Kidney (tissue), 22 donors: ENCODE measurements at places on chromosomes 13 and 19.

GRCh38 chr13:78841358-78841963 lies 182.5 kb upstream of the OBI1 start:
- no peak for DNase-seq

DNA sequence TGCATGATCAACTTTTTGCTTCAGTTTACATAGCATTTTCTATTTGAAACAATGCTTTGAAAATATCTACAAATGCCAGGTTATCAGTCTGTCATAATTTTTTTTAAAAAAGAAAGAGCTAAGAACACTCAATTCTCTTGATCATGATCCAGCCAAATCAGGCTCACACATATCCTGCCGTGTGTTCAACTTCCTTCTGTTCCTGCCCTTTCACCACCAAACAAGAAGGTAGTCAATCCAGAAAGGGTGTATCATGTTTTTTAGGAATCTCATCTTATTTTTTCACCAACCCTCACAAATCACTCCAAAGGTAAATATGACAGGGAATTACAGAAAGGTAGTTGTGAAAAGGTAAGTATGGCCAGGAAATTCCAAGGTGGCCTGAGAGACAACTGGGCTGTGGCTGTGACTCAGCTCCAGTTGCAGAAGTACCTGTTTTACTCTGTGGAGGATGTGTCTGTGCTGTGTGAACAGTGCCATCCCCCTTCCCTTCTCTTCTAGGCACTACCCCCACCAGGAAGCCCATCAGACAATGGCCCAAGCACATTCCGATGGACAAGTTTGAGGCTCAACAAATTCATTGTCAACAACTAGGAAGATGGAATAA lies 138.8 kb upstream of the GJB6 start:
- DNase-seq: no peak

GRCh38 chr19:35206855-35207254 lies 21.7 kb downstream of the FAM187B start:
- no peak for DNase-seq

- DNase-seq: no peak
These were observed 99.3 kb upstream of the GJB6 start for GRCh38 chr13:20331419-20331818.

DNA sequence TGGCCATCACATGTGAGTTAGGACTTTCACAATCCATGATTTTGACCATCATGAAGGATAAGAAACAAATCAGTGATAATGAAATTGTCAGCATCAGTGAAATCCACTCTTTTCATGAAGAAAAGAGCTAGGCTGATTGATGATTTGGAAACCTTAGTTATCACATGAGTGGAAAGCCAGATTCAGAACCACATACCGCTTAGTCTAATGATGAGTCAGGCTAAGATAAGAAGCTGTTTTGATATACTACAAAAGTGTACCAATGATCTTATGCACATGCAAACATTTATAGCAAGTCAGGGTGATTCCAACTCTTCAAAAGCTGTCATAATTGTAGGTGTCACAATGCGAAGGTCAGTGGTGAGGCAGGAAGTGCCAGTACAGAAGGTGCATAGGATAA lies 519.3 kb downstream of the GPC6 start:
- no peak for DNase-seq

- no peak for DNase-seq
These were observed 70.8 kb upstream of the GPR12 start for GRCh38 chr13:26831336-26831908.

GRCh38 chr13:20288561-20288960 lies 56.4 kb upstream of the GJB6 start:
- DNase-seq: no peak

GRCh38 chr13:40518481-40518882 lies 148.0 kb downstream of the FOXO1 start:
- DNase-seq: no peak

- no peak for DNase-seq
These were observed 146.0 kb downstream of the OXGR1 start for GRCh38 chr13:96848286-96848685.

- DNase-seq: no peak
These were observed 413.7 kb downstream of the DCT start for GRCh38 chr13:94065741-94066140.

- no peak for DNase-seq
These were observed 145.2 kb upstream of the KLHL1 start for GRCh38 chr13:70253411-70253810.

GRCh38 chr19:8056533-8056932 lies 4.0 kb downstream of the CCL25 start:
- no peak for DNase-seq

DNA sequence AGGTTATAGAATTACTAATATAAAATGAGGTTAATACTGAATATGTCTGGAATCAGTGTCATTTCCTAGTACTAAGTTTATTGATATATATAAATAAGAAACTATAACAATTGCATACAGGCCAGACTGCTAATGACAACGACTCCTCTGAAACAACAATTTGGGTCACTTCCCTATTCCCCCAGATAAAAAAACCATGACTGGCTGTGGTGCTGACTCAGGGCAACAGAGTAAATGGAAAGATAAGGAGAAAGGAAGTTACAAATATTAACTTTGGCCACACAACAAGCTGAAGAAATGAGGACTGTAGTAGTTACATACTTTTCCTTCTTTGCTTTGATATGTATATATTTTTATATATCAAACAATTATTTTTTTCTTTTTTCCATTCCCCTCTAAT lies 263.7 kb upstream of the PCDH9 start:
- no peak for DNase-seq

GRCh38 chr13:28540612-28541011 lies 45.7 kb upstream of the FLT1 start:
- no peak for DNase-seq

DNA sequence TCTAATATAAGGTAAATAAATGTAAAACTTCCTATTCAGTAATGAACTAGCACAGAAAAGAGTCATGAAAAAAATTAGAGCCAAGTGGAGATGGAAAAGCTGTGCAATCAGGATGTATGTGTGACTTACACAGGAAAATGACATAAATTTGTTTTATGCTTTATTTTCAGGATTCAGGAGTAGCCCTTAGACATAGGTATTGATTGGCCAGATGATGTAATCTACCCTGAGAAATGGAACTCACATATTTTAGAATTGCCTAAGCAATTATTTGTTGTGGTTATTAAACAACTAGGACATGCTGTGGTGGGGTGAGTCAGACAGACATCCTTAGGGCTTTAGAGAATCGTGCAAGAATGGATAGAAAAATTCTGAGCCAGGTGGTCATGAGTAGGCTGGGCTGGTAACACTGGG lies 110.6 kb downstream of the PCDH9 start:
- no peak for DNase-seq

- DNase-seq: no peak
These were observed 855.6 kb downstream of the EFNB2 start for GRCh38 chr13:105679838-105680237.

DNA sequence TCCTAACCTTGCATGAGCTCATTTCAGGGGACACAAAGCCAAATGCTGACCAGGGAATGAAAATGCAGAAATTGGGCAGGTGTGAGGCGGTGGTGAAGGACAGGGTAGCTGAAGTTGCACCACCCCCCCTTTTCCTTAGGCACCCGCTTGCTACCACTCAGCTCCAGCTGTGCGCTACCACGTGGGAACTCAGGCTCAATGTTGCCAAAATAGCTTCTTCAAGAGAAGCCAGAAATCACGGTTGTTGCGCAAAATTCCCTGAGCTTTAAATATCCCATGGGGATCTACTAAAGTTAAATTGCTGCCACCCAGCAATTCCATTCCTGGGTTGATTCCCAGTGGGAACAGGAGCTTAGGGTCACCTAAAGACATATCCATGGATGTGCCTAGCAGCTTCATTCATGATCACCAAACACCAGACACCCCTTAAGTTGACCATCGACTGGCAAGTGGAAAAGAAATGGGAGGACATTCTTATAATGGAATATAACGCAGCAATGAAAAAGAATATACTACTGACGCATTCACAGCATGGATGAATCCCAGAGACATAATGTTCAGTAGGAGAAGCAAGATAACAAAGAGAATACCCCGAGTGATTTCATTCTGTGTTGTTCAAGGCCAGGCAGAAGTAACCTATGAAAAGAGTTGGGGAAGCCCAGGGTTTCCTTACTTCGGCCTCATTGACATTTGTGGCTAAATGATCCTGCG lies 12.8 kb upstream of the ADGRL1 start:
- DNase-seq: no peak

DNA sequence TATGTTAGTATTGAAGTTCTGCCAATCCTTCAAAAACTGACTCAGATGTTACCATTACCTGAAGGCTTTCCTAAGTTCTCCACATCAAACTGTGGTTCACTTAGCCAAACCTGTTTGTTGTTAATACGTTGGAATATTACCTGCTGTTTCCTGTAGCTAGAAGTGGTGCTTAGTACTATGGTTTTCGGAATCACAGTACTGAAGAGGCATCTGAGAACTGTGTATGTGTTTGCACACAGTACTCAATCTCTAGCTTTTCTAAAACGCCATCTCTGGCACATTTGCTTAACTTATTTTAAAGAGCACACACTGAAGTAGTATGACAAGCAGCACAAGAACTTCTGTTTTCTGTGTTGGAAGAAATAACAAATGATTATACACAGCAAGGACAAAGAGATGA lies 248.2 kb downstream of the SHISA2 start:
- DNase-seq: no peak

DNA sequence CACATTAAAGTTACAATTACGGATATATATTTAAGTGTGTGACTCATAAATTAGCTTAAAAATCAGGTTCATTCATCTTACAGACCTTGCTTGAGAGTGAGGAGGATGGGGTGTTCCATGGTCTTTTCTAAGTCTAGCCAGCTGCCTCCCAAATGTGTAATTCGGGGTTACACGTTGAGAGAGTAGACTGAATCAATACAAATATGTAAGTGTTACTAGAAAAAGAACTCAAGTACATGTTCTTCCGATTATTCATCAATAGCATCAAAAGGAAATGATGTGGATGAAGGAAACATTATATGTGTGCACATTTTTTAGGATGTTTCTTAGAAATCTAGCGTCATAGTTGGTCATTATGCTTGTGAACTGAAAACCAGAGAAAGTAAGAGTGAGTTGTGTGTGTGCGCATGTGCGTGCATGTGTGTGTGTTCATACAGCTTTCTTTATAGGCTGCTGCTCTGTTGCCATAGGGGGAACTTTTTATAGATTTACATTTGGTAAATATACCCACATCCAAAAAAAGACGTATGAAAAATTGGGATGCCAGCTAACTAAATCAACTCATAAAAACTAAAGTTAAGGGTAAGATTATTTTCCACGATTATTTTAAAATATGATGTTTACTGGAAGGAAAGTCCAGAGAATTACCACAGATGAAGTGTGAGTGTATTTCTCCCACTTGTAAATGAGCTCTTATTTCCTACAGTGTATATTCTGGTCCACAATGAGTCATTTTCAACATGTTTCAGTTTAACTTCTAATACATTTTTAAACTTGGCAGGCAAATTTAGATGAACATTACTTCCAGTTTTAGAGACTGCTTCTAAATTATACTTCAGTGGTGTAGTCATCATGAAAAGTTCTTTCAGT lies 82.4 kb downstream of the PIBF1 start:
- DNase-seq: no peak

GRCh38 chr13:101755228-101755887 lies 302.9 kb downstream of the ITGBL1 start:
- no peak for DNase-seq

DNA sequence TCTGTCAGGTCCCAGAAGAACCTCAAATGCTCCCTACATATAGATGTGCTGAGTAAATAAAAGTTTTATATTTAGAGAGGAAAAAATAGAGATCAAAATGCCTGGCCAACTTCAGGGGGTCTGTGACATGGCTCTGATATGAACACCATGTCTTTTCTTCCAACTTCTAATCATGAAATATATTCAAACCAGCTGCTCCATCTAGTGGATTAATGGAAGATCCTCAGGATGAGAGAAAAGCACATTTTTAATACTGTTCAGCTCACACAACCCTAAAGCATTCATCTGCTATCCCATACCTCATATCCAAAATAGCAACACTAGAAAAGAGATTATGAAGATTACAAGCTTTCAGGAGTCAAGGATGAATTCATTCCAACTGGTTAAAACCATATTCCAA lies 56.0 kb upstream of the DOCK9 start:
- no peak for DNase-seq

- DNase-seq: no peak
These were observed 17.8 kb downstream of the HNRNPM start for GRCh38 chr19:8462571-8462970.

DNA sequence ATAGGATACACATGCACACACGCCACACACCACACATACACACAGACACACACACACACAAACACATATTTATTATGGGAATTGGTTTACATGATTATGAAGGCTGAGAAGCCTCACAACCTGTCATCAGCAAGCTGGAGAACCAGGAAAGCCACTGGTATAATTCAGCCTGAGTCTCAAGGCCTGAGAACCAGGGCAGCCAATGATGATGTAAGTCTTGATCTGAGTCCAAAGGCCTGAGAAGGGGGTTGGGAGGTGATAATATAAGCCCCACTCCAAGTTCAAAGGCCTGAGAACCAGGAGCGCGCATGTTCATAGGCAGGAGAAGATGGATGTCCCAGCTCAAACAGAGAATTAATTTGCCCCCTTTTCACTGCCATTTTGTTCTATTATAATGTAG lies 18.7 kb upstream of the SOX21 start:
- DNase-seq: no peak

DNA sequence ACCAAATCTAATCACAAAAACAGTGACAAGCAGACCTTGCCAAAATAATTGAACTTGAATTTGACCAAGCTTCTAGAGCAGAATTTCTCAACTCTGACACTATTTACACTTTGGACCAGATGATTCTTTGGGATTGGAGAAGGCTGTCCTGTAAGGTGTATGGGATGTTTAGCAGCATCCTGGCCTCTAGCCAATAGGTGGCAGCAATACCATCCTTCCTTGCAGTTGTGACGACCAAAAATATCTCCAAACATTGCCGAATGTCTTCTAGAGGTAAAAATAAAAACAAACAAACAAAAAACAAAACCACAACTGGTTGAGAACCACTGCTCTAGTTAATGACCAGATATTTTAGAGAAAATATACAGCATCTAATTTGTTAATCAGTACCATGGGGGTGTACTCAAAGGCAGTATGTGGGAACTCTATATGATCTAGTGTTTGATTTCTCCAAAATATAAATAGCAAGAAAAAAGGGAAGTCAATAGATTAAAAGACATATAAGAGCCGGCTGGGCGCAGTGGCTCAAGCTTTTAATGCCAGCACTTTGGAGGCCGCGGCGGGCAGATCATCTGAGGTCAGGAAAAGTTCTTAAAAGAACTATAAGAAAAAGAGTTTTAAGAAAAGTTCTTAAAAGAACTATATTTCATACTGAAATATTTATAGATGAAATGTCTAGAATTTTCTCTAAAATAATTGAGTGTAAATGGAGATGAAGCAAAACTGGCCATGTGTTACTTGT lies 60.9 kb upstream of the ZNF527 start:
- DNase-seq: no peak

DNA sequence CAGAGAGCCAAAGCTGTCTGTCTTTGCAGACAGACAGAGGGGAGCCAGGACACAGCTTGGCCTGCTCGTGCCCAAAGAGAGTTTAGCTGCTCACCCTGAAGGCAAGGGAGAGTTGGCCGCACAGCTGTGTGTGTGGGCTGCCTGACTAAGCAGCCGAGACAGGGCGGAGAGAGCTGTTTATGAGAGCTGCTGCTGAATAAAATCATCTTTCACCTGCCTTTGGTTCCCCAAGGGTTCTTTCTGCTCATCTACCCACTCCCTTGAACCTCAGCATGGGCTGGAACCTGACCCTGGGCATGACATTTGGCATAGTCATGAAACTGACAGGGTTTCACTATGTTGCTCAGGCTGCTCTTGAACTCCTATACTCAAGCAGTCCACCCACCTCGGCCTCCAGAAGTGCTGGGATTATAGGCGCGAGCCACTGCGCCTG lies 98.2 kb downstream of the RBM26 start:
- DNase-seq: peak; percentile 29

GRCh38 chr19:2260341-2260805 lies 4.2 kb upstream of the JSRP1 start:
- no peak for DNase-seq
